Stromal cell of bone marrow (primary cell): ENCODE measurements at places on chromosomes 11 and 22.

GRCh38 chr22:26689513-26690301, 32.3 kb downstream of the MIAT start:
- DNase-seq: no peak

DNA sequence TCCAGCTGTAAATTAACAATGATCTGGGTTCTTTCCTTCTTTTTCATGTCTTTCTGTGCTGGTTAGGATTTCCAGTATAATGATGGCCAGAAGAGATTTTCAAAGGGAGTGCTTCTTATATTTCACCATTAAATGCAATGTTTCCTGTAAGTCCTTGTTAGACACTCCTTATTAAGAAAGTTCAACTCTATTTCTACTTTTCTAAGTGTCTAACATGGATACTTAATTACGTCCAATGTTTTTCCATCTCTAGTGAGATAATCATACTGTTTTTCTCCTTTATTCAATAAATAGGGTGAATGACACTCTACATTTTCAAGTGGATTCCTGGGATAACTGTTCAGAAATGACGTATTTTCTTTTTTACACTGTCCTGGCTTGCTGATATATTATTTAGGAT, 49.8 kb downstream of the CDON start:
- DNase-seq: no peak

DNA sequence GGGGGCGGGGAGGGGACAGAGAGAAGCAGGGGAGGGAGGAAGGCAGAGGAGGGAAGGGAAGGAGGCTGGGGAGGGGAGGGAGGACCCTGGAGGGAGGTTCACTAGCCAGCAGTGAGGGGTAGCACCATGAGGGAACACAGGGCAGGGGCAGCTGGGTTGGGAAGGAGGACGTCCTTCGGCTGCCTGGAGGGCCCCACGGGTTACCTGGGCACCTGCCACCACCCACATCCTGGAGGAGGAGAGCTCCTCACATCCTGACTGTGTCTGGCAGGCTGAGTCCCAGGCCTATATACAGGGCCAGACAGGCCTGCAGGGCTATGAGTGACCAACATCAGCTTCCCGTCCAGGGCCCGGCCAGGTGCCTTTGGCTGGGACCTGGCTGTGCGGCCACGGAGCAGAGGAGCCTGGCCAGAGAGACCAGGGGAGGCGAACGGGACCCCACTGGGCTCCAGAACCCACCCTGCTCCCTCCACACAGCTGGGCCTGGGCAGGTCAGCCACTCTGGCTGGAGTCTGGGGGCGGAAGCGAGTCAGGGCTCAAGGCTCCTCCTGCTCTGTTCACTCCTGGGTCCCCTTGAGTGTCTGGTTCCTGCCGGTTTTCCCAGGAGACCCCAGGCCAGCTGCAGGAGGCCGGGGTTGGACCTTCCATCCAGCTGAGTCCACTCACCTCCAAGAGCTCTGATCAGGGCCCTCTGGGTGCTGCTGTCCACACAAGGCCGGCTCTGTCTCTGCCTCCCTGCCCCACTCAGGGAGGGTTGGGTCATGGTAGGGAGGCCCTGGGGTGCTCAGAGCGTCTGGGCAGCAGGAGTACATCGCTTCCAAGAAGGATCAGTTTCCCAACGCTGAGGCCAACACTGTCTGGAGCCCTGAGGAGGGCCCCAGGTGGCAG, 677.7 kb downstream of the BRD1 start:
- DNase-seq: no peak

GRCh38 chr22:46025973-46026898, 49.3 kb upstream of the WNT7B start:
- DNase-seq: no peak

- DNase-seq: no peak
These were observed 2.5 kb upstream of the PYGM start for GRCh38 chr11:64762277-64762673.

DNA sequence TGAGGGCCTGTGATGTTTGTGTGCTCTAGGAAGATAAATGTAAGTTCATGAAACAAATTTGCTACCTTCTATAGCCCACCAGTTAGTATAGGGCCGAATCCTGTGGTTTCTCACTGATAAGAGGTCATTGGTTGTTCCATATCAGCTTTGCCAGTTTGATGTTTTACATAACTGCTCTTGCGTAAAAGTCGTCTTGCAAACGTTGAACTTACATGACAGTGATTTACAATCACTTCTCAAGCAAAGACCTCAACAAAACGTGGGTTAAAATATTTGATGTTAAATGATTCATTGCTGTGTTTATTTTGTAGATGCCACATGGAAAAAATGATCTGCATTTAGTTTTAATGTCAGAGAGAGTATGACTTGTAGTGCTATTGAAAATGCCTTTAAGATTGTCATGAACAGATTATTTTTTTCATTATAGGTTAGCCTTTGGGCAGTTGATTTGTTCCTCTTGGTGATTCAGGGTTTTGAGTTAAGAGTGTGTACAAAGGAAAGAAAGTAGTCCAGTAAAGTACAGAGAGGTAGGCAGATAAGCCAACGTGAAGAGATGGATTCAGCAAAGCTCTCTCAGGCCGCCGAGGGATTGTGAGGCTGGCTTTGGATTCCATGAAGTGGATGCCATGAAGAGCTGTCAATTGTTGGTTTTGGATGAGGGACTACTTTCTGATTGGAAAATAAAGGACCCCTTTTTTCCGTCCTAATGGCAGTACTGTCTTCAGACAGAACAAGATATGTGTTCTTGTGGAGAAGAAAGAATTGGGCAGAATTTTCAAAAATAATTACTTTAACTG, 2.6 kb downstream of the EWSR1 start:
- DNase-seq: no peak

DNA sequence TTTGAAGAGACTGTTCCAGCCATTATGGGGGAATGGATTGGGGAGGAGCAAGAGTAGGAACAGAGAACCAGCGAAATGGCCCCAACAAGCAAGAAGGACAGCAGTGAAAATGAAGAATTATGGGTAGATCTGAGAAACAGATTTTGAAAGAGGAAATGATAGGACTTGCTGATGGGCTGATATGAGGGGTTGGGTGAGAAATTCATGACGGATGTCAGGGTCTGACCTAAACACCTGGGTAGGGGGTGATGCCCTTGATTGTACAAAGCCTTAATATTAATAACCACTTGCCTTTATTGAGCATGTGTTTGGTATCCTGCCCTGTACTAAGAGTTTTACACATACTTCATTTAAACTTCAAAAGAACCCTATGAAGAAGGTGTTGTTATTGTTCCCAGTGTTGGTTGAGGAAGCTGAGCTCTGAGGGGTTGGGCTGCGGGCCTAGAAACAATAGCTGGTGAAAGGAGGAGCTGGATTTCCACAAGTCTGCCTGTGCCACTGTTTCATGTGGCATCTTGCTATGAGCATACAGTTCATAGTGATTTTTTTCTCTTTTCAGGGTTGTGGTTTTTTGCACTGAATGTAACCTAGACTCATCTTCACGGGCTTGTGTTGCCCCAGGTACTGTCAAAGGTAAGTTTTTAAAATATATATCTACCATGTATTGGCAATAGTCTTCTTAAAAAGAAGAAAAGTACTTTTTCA, 61.1 kb upstream of the TNRC6B start:
- DNase-seq: no peak
